ENCODE measurements at places on chromosomes 2 and 18. TPM values are rescaled to one million over a fixed set of nuclear protein-coding genes. Genes with fewer than 3 reads are reported as not detected.

Gene PRKD3
- 12.6 TPM for total RNA-seq

Gene EGR4
- not detected for total RNA-seq

Gene IMPA2
- 82.8 TPM for total RNA-seq

Gene APCDD1
- 34.5 TPM for total RNA-seq

GRCh38 chr2:26723991-26724750 is 31.6 kb downstream of the KCNK3 start:
- DNase-seq, result peak; percentile 75

DNA sequence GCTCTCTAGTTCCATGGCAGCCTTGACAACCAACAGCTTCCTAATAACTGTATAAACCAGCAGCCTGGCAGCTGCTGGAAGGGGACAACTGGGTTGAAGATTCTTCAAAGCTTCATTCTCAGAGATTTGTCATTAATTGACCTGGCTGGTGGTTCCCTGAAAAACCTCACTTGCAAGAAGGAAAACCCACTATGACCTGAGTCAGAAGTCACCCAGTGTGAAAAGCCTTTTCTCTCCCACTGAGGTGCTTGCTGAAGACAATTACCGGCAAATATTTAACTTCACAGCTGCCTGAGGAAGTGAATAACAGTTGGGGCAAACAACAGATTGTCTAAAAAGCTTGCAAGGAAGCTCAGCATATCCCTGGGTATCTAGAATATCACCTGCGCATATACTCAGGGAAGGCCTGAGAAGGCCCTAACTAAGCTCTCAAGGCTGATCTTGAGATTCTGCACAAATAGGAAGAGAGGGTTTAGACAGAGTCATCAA is 49.9 kb downstream of the CRACDL start:
- DNase-seq, result no peak

GRCh38 chr2:234620018-234620417 is 123.1 kb upstream of the ARL4C start:
- DNase-seq, result no peak

- DNase-seq, result no peak
Measured at GRCh38 chr2:121255358-121255757, 29.6 kb downstream of the TFCP2L1 start.

- DNase-seq, result no peak
Measured at GRCh38 chr2:17557596-17557995, 17.1 kb downstream of the VSNL1 start.

All from Right ventricle myocardium inferior (tissue), 1 donor.